ENCODE measurements at places on chromosomes 4 and X.

- DNase-seq, result no peak
These were observed 25.9 kb downstream of the HAND2 start for GRCh38 chr4:173504181-173504503.

DNA sequence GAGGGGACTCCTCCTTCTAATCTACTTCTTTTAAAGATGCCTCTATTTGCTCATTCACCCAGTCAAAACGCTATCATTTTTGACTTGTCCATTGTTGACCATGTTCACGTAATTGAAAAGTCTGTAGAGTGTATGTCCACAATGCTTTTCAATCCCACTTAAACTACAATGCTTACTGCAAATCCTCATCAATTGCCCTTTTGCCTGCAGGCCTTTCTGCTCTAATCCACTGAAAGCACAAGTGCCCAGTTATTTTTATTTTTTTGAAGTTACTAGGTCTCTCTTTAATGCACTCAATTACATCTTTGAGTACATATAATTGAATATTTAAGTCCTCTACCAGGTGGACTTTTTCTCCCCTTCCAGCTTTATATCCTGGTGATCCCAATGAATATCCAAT, 437.4 kb downstream of the PDGFC start:
- DNase-seq, result no peak

DNA sequence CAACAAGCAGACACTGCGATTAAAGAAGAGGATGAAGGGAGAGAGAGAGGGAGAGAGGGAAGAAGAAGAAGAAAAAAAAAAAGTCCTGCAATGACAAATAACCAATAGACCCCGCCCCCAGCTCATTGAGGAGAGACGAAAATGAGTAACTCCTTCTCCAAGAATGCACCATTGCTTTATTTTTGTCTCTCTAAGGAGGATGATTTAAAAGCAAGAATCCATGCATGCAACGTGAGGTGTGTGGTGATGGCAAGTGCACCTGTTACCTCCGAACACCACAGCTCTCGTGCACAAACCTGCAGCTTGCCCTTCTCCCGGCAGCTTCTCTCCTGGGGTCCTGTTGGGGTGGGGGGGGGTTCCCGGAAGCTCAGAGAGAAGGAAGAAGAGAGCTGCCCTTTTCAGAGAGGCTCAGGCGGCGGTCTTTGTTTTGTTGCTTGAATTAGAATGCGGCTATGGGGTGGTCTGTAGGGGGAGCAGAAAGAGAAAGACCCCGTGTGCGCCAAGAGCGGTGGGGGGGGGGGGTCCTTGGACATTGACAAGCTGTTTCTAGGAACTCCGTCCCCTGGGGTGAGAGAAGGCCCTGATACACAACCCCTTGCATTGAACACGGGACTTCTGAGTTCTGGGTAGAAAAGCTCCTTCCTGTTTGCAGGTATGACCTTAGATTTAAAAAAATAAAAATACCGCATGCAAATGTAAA, 100.7 kb downstream of the CRLF2 start:
- no peak for DNase-seq

- DNase-seq, result no peak
These were observed 32.1 kb upstream of the HGFAC start for GRCh38 chr4:3409571-3410091.

- no peak for DNase-seq
These were observed 84.2 kb upstream of the TMEM164 start for GRCh38 chrX:109918753-109919152.

- no peak for DNase-seq
These were observed 142.2 kb downstream of the SOWAHB start for GRCh38 chr4:76755756-76756155.

DNA sequence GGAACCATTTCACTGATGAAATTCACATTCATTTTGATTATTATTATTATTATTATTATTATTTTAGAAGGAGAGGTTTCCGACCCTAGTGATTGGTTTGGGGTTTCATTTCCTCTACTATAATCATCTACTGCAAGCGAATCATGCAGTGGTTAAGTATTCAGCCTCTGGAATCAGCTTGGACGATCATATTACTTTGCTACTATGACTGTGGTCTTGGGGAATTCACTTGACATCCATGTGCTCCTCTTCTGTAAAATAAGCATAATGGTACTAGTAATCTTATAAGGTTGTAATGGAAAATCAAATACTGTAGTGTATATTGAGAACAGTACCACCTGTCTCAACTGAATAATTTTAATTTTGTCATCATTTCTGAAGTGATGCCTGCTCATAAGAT, 132.1 kb upstream of the SLC4A4 start:
- DNase-seq, result no peak

GRCh38 chr4:83108101-83108861, 6.2 kb downstream of the PLAC8 start:
- DNase-seq, result peak; percentile 44

DNA sequence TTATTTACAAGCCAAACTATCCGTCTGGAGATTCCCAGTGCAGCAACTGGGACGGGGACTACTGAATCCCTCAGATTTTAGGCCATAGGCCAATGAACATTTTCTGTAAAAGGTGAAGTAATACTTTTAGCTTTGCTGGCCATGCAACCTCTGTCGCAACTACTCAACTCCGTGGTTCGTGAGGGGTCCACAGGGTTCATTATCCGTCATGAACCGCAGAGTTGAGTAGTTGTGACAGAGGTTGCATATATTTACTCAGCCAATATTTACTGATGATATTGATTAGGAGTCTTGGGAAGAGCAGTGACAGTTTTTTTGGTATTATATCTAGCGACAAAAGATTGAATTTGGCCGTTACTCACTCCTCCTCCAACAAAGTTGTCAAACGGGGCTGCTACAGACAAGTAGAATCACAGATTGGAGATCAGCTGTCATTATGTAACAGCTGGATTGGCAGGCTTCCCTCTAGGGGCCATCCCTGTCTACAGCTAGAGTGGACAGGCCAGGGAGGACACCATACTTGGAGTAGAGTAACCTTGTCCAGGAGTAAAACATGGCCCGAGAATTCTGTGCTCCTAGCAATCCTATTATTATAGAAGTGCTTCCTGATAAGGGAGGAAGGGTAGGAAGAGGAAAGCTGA, 37.2 kb upstream of the CD38 start:
- DNase-seq, result no peak

DNA sequence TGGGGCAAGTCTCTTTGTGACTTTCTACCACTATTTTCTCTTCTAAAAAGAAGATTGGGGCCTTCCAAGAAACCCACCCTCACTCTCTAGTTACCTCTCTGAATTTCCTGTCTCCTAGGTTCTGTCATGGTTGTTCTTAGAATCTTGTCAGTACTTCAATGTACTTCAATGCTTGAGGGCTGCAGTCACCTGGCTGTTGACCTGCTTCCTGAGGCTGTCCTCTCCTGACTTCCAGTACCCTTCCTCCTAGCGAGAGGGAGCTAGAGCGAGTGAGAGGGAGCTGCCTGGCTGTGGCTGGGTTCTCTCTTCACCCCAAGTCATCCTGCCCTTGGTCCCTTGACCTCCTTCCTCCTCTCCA, 17.7 kb downstream of the CD99L2 start:
- DNase-seq, result no peak

GRCh38 chrX:132737743-132738142, 220.7 kb downstream of the HS6ST2 start:
- peak; percentile 56 for DNase-seq

DNA sequence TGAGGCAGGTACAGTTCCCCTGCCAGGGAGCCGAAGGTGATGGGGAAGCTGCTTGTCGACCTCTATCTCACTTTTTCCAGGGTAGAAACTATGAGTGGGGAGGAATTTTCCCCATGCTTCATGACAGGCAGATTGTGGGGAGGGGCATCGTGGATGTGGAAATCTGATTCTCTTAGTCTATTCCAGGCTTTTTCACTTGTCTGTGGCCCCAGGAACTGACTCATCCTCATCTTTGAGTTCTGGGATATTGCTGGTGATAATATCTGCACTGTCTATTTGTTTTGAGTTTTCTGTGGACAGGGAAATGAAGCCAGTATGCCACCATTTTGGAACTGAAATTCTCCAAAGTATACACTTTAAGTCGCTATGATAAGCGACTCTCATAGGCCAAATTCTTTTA, 7.6 kb upstream of the TLR2 start:
- DNase-seq, result no peak

Measured in CD4-positive, alpha-beta T cell treated with Interferon alpha-2 for 1 hour (primary cell).